SW 1271 (cell line): ENCODE measurements at places on chromosomes 4 and X.
A peak's percentile ranks its signal among the peaks of the same experiment; 100 is the strongest.

GRCh38 chrX:153897899-153898298 lies 6.6 kb upstream of the AVPR2 start:
- no peak for DNase-seq

DNA sequence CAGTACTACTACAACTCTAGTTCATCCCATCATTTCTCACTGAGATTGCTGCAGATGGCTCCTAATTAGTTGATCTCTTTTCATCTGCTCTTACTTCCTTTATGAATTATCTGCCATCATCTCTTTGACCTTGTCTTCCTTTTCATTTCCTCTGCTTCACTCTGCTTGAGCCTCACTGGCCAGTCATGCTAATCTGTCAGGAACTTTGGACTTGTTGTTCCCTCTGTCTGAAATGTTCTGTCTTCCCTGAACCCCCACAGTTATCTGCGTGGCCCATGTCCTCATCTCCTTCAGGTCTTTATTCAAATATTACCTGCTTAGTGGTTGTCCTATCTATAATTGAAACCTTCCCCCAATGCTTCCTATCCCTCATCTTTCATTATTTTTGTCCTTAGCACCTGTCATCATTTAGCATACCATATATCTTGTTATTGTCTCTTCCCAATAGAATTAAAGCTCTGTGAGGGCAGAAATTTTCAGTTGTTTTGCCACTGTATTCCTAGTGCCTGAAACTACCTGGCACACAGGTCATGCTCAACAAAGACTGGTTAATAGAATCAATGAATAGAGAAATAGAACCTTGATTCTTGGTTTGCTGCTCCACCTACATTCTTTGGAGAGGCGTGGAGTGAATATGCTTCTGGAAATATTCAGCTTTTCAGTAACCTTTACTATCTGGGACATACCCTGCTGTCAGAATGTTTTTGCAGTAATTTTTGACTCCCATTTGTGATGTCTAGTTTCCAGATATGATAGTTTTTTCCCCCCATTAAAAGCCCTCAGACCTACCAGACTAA lies 5.0 kb downstream of the SLC4A4 start:
- no peak for DNase-seq

DNA sequence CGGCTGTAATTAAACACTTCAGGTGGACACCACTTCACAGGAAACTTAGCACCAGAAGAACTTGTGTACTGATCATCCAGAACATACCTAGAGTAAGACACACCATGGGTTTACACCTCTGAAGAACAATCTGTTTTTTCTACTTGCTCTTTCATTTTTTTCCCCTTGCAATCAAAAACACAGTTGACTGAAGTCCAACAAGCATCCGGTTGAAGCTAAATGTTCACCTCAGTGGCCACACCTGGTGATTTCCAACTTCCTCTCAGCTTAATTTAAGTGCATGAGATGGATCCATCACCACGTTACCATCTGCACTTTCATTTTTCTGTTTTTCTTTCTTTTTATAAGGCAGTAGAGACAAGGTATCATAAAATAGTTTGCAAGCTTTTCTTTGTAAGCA lies 4.9 kb upstream of the TXK start:
- no peak for DNase-seq

DNA sequence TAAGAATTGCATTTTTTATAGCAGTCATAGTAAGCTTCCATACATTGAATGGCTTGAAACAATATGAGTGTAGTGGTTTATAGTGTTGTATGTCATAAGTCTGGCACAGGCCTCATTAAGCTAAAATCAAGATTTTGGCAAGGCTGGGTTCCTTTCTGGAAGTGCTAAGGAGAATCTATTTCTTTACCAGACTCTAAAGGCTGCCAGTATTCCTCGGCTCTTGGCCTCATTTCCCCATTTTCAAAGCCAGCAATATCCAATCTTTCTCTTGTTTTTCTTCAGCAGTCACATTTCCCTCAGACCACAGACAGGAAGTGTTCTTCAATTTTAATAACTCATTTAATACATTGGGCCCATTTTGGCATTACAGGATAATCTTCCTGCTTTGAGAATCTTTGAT lies 1155.5 kb upstream of the PABPC4L start:
- no peak for DNase-seq

- DNase-seq, result no peak
Measured at GRCh38 chr4:150999086-150999485, 16.0 kb downstream of the LRBA start.

DNA sequence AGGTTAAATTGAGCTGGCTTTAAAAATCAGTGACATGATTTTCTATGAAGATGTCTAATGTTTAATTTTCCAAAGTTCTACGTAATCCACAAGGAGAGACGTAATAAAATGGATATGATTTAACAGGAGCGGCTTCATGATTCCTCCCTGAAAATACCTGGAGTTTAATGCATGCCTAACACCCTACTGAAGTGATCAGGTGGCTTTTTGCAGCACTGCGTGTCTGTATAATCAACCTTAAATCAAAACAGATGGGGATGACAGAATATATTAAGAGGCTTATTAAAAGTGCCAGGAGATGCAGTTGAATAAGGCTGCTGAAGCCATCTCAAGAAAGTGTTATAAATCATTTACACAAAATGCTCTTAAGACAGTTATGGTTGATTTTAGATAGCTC lies 112.4 kb upstream of the TLR3 start:
- no peak for DNase-seq

- DNase-seq, result no peak
Measured at GRCh38 chr4:105474099-105474518, 247 bp upstream of the PPA2 start.

DNA sequence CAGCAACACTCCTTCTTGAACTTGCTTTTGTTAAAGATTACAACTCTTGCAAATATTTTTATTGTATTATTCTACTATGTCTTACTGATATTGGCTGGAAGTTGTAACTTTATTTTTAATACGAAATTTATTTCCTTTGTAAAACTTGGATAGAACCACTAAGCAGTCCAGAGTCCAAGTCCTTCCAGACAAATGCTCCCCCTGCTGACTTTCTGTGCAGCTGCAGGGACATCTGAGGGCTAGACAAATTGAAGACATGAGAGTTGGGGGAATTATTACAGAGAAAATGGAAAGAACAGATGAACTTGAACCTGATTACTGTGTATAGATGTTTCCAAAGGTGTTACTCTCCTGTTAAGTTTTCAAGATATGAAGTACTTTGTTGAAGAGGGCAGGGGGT lies 238.8 kb downstream of the GRIA3 start:
- no peak for DNase-seq

- peak; percentile 94 for DNase-seq
Measured at GRCh38 chr4:158996669-158997074, 106.2 kb upstream of the RAPGEF2 start.

DNA sequence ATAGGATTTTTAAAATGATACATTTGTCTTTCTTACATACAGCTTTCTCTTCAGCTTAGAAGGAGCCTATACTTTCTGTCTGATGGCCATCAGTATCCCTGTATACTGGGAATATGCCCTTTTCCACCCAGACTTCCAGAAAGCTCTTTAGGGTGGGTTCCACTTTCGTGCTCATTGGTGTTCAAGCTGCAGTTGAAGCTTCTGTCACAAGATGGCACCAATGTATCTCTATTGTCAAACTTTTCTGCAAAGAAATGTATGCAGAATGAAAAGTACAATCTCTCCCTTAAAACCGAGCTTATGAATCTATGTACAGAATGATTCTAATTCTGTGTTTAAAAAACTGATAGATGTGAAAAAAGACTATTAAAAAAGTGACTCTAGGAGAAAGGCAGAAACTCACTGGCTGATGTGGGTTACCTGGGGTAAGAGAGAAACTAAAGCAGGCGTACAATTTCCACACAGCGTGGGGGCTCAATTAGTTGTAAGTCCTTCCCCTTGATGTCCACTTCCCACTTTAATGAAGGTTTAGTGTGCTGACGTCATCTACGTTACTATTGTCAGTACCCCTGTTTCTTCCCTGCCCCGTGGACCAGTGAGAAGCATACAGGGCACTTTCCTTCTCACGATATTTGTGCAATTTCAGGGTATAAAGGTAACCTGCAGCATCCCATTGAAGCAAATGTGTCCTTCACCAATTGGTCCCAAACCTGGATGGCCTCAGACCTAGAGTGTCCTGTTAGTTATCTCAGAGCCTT lies 57.3 kb upstream of the TCEAL2 start:
- no peak for DNase-seq

DNA sequence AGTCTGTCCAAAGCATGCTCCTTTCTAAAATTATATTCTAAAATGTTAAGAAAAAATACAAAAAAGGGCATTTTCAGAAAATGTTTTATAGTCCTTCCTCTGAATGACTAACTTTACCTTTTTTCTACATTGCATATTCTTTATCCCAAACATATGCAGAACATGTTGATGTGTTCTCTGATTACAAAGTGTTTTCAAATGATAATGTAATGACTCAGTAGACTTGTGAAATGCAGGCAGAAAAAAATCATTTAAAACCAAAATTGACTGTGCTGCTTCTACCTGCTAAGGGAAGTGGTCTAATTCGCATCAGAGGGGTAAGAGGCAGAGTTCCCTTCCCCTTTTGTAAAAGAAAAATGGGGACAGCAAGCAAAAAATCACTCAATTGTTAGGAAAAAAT lies 22.7 kb upstream of the YTHDC1 start:
- DNase-seq, result no peak

DNA sequence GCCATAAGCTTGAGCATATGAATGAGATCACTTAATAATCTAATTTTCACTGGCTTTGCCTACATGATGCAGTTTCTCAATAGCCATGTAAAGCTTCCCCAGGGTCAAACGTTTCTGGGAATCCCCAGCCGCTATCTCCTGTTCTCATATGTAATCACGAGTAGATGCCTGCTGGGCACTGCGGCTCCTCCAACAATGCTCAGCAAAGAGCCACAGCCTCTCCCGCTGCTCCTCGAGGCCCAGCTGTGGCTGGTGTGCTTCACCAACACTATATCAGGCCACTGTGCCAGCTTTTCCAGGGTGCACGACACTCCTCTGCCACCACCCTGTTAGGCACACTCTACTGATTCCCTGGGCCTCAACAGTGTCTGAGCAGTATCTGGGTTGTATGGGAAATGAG lies 78.3 kb upstream of the RASGEF1B start:
- DNase-seq, result no peak

- peak; percentile 59 for DNase-seq
Measured at GRCh38 chr4:176789955-176790354, 2.8 kb downstream of the VEGFC start.

- no peak for DNase-seq
Measured at GRCh38 chr4:10552591-10553280, 95.5 kb upstream of the ZNF518B start.

DNA sequence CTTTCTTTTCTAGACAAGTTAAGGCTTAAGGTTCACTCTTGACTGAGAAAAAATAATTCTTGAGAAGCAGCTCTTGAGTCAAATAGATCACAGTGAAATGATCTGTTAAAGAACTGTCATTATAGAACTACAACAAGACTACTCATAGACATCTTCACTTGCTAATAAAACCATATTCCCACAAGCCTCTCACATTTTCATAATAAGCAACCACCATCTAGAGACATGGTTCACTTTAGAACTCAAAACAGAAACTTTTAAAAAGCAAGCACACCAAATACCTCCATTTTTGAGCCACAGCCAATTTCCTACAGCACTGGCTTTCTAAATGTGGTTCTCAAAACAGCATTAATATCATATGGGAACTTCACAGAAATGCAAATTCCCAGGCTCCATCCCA lies 309.5 kb downstream of the TMA16 start:
- DNase-seq, result no peak

- no peak for DNase-seq
Measured at GRCh38 chr4:150235808-150236271, 157.6 kb downstream of the DCLK2 start.

- no peak for DNase-seq
Measured at GRCh38 chr4:99915449-99915848, 21.2 kb upstream of the LAMTOR3 start.

DNA sequence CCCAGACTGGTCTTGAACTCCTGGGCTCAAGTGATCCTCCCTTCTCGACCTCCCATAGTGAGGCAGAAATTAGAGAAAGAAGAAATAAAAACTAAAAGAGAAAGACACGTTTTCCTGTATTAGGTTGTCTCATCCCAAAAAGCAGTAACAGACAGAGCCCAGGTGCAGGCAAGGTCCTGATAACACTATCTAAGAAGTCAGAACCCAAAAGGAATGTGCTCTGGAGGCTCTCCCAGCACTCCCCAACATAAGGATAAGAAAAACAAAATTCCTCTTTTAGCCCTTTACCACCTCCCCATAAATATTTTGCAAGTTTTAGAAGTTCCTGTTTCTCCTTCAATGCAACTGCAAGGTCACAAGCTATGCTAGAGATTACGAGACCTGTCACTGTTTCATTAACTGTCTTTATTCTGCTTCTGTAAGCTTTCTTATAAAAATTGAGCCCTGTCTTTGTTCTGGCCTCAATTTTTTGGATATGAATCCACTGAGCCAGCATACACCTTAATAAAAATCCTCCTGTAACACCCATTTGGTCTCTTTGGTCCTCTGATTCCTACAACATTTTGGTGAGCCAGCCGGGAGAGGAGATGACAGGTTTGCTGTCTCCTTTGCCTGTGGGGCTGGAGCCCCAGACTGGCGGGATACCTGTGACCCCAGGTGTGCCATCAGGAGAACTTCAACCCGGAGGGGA lies 25.9 kb downstream of the LIAS start:
- DNase-seq, result no peak

GRCh38 chr4:136992032-136992431 lies 540.3 kb downstream of the PCDH18 start:
- no peak for DNase-seq

DNA sequence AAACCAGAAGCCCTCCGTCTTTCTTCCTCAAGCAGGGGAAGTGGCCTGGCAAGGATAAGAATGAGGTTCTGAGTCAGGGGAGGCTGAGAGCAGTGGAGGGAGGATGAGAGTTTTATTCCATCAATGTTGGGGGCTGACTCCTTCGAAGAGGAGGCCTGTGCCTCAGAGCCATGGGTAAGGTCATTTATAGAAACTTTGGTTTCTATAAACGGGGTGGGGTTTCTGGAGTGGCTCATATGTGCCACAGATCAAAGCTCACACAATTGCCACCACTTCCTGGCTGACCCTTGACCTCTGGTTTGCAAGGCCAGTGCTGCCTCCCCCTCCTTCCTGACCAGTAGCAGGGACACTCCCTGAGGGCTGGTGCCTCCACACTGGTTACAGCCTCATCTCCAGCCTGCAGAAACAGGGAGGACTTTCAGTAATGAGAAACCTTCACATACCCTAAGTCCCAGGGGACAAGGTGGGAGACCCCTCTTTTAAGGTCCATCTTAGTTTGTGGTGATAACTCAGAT lies 166.0 kb downstream of the PDGFRA start:
- no peak for DNase-seq

DNA sequence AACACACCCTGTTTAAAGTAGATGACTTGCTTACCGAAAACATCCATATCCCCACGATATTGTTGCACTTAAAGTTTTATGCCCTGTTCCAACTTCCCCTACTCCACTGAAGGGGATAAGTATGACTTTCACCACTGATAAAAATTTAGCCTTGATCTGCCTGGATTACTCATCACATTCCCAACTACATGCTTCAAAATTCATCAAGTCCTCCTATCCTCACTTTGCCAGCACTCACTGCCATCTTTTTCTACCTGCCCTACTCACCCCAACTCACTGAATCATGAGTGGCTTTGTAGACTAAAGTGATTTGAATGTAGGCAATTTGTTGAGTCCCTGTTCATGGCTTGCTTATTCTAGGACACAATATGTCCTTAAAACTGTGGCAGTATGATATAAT lies 12.2 kb upstream of the GPRIN3 start:
- no peak for DNase-seq
